ENCODE measurements at places on chromosomes 6 and 20.
A peak's percentile ranks its signal among the peaks of the same experiment; 100 is the strongest.

DNA sequence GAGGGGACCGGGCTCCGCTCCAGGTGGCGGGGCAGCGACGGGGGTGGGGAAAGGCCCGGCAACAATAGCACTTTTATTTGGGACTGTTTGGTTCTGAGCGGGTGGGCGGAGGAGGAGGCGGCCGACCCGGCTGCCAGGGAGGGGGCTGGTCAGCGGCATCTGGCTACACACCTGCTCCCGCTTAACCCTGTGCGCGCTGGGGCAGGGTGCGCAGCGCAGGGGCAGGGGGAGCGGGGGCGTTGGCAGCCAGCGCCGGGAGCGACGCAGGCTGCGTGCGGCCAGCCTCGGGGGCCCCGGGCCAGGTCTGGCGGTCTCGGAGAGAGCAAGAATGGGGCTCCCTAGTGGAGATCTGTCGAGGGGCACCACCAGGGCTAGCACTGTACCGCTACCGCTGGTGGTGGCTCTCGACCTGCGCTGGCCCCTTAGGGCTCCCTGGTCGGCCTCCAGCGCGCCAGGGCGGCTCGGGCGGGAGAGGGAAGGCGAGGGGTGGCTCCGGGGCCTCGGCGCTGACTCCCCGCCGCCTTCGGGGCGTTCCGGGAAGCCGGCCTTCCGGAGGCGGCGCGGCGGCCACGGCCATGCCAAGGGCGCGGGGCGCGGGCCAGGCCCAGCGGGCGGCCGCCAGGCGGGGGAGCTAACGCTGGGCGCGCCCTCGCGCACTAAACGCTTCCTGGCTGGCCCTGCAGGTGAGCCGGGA lies 92.4 kb downstream of the NCR2 start:
- no peak for DNase-seq

DNA sequence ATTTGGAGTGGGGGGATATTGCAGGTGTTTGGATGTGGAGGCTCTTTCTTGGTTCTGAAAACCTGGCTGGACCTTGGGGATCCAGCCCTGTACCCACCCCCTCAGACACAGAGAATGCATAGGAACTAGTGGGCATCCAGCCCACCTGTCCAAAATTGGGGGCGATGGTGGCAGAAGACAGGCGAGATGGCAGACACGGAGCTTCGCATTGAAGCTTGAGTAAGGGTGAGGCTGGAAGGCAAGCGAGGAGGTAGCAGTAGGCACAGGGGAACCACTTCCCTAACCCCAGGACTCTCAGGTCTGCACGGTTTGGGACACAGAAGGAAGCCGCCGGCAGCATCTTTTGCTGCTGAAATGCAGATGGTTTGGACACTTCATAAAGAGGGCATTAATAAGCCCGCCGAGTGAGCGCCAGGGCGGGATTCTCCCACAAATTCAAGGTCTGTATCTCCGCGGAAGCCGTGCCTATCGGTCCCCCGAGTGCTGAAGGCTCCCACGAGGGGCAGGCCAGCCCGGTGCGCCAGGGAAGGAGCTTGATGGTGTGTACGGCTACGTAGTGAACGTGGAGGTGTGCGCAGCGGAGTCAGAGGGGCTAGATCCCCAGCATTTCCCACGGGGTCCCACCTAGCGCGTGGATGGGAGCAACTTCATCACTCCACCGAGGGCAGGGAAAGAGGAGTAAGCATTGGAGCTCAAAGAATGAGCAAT lies 1.6 kb upstream of the FOXA2 start:
- DNase-seq = no peak

- DNase-seq = no peak
Observed at GRCh38 chr6:53049415-53049814, 15.8 kb upstream of the FBXO9 start.

- DNase-seq = no peak
Observed at GRCh38 chr6:112680091-112680490, 333.0 kb downstream of the RFPL4B start.

DNA sequence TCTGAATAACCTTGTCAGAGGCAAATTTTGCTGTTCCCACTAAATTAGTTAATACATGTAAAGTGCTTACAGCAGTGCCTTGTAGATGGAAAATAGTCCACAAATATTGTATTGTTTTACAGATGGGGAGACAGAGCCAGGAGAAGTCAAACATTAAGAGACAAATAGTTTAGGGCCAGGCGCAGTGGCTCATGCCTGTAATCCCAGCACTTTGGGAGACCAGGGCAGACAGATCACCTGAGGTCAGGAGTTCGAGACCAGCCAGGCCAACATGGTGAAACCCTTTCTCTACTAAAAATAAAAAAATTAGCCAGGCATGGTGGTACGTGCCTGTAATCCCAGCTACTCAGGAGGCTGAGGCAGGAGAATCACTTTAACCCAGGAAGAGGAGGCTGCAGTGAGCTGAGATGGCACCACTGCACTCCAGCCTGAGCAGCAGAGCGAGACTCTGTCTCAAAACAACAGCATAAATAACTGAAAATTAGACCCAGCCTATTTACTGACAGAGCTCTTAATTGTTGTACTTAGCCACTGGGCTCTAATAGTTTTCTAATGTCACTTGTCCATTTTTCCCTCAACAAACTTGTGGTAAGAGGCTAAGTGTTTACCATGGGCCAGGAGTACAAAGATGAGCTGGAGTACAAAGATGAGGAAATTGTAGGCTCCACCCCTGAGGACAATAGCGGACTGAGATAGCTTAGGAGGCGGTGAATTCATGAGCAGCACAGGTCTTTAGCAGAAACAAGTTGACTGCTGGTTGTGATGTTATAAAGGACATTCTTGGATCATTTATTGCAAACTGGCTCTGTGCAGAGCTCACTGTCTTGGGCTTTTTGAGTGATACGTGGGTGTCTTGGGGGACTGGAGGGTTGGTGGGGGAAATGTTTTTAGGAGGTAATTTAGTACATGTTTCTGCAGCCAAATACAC lies 6.4 kb downstream of the ZSWIM3 start:
- no peak for DNase-seq

GRCh38 chr6:39937686-39938333 lies 3.5 kb upstream of the MOCS1 start:
- no peak for DNase-seq

DNA sequence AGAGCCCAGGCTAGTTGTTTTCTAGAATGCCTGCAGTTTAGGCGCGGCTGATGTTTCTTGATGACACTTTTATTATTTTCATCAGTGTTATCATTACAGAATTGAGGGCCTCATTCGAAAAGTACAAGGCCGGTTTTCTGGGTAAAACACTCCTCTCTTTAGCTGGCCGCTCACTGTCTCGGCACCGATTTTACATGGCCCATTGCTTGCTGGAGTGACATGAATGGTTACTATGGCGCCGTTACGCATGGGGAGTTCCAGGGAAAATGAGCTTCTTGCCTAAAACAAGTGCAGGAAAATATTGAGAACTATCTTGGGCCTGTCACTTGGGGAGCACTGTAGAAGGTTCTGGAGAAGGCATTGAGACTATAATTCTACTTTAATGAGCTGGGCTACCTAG lies 317.8 kb downstream of the CDH4 start:
- no peak for DNase-seq

DNA sequence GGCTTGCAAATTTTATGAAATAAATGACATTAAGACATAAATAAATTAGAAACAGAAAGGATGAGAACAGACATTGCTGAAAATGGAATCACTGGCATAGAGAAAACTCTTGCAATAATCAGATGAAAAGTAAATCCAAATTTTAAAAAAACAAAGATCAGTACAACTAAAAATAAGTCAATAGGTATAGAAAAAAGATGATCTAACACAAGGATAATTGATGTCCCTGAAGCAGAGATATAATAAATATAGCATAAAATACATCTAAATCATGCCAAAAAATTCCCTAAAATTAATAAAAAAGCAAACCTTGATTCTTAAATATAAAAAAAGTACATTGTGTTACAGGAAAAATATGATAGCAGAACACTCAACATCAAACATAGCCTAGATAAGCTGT lies 379.6 kb downstream of the SYNE1 start:
- no peak for DNase-seq

- DNase-seq = peak; percentile 51
Observed at GRCh38 chr6:157298216-157298724, 25.0 kb downstream of the TMEM242 start.

GRCh38 chr6:37486121-37486839 lies 13.4 kb downstream of the CCDC167 start:
- no peak for DNase-seq

DNA sequence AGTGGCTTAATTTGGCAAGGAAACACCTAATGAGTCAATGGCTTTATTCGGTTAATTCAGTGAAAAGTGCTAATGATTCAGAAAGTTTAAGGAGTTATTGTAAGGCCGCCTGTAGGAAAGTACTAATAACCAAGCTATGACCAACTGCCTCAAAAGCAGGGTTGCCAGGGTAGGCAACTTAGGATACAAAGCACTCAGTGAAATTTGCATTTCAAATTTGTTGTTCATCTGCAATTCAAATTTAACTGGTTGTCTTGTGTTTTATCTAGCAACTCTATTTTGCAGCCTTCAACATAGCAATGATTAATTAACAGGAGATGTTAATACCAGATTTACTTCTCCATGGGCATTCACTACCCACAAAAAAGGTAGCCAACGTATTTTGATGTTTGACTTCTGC lies 412.3 kb downstream of the PRKN start:
- DNase-seq = no peak

DNA sequence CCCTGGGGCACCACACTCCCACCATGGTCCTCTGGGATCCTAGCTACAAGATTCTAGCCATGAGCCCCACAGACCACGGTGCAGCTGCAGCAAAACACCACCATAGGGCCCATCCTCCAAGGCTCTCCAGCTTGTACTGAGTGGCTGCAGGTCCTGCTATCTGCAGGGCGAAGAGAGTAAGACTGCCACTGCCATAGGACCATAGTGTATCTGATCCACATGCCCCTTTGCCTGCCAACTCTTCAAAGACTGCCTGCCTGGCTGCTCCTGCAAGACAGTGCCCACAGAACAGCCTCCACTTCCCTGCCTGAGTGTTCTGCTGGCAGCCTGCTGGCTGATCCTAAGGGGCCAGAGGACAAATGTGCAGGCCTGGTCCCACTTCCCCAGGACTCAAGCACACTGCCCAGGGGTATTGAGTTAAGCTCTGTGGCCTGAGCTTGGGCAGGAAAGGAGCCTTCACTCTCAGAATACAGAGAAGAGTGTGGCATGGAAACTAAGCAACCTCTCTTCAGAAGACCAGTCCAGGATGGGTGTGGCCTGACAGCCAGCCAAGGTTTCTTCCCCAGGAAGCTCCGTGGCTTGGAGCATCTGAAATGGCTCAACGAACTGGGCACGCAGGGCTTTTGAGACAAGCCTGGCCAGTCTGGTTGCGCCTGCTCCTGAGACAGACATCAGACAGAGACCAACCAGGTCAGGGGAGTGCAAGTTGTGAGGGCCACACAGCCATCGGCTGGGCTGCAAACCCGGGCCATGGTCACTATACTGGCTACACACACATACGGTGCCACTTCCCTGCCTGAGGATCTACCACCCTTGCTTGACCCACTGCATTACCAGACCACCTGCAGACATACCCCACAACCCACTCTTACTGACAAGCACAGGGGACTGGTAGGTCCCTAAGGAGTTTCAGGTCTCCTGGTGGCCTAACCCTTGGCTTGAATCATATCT lies 54.5 kb downstream of the RNGTT start:
- peak; percentile 19 for DNase-seq
